ENCODE measurements at places on chromosomes 11 and 22.

- DNase-seq = peak; percentile 40
Observed at GRCh38 chr11:67118181-67118766, 789 bp upstream of the KDM2A start.

DNA sequence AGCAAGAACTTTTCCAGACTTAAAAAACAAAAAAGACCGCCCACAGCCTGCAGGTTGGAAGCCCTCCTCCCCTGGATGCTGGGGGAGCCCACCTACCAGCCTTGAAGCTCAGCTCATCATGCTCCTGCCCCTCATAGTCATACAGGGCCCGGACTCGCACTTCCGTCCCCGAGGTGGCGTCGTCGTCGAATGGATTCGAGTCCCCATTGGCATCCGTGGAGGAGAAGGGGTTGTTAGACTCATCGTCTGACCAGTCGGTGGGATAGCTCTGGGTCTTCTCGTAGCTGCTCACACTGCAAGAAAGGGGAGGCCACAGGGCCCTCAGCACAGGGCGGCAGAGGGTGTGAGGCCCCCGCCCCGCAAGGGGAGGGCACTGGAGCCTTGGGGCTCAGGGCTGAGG is 19.0 kb upstream of the ARFGAP3 start:
- DNase-seq = no peak

DNA sequence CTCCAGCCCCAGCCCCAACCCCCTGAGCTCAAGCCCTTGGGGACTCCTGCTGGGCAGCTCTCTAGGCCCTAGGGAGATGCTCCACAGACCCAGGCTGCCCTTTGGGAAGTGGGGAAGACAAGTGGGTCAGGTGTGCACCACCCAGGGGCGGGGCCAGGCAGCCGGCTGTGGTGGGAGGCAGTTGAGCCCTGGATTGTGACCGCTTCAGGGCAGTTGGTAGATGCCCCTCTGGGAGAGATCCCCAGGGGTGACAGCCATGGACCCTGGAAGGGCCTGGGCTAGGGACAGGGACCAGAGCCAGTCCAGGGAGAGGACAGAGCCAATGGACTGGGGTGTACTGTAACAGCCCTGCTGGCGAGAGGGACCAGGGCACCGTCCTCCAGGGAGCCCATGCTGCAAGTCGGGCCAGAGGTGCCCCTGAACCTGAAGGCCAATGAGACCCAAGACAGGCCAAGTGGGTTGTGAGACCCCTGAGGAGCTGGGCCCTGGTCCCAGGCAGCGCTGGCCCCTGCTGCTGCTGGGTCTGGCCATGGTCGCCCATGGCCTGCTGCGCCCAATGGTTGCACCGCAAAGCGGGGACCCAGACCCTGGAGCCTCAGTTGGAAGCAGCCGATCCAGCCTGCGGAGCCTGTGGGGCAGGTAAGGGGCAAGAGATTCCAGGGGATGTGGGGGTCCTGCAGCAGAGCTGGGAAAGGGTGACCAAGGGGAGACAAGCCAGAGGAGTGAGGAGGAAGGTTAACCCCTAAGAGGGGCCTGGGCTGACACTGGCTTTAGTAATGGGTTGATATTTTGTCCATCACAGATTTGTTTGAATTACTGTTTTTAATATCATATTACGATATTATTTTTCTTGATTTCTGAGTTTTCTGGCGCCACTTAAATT is at the start of gene IGLL5:
Gene IGLL5, plus strand, starts transcription at position 196 of the 883 bp plus-strand sequence. Its CDS starts 238 bp downstream, at position 434.
- no peak for DNase-seq

- DNase-seq = peak; percentile 72
Observed at GRCh38 chr11:94128746-94129511, at the start of gene PANX1. PANX1 (plus strand) TSS chr11:94128841; CDS start chr11:94129313, 472 bp downstream.

GRCh38 chr22:39623603-39624500 is 53.3 kb downstream of the CACNA1I start:
- DNase-seq = no peak

DNA sequence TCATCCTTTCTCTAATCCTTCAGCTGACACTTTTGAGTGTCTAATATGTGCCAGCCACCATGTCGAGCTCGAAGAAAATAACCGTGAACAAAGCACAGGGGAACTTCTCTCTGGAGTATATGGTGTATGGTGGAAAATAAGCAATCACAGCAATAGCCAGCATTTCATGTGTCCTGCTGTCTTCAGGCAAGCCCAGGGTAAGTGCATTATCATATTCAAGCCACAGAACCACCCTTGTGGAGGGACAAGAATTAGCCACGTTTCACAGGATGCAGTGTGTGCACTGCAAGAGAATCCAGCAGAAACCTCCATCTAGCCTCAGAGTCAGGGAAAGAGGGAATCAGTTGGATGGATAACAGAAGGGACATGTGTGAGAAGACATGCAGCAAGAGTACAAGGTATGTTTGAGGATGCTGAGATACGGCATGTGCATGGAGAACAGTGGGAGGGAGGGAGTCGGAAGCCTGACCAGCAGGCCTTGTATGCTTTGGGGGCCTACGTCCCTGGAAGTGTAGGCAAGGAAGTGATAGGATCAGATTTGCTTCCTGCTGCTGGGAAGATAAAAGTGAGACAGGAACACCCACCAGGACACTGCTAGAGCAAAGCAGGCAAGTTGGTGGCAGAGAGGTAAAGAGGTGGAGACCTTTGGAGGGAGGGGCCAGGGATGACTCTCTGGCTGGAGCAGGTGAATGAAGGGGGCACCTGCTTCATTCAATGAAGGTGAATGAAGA is 14.7 kb upstream of the GNAZ start:
- DNase-seq = no peak

- DNase-seq = no peak
Observed at GRCh38 chr11:92707665-92708064, 261.8 kb upstream of the MTNR1B start.

DNA sequence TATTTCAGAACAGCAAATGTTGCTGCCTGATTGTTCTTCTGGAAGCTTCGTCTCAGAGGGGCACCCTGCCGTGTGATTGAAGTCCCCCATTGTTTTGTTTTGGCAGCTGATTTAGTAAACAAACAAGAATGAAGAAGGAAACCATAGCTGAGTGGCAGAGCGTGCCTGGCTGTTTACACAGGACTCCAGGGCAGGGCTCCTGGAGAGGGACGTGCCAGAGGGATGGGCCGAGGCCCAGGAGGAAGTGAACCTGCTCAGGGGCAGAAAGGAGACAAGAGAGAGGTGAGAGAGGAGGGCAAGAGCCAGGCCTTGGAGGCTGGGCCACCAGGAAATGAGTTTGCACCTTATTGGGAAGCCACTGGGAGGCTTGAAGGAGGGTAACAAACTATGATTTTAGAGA is 85.5 kb upstream of the B3GAT1 start:
- DNase-seq = no peak

DNA sequence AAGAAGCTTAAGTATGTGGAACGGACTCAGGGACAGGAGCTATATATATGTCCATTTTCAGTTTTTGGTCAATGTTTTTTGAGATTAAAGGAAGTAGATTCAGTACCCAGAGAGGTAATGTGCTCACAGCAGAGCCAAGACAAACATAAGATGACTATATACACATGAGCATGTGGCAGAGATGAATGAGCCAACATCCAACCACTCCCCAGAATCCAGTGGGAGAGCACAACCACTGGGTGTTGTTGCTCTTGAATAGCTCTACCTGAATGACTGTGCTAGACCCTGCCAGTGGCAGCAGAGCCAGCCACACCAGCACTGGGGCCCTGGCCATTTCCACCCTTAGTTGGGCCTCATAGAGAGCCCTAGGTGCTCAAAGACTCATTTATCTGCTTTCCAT is 10.7 kb upstream of the SYTL2 start:
- DNase-seq = no peak

GRCh38 chr22:38114484-38115398 is 4.3 kb upstream of the BAIAP2L2 start:
- DNase-seq = peak; percentile 67

- DNase-seq = no peak
Observed at GRCh38 chr11:92829671-92830070, 139.8 kb upstream of the MTNR1B start.

- no peak for DNase-seq
Observed at GRCh38 chr22:26744892-26745808, 87.8 kb downstream of the MIAT start.

- no peak for DNase-seq
Observed at GRCh38 chr11:106276126-106276525, 198.7 kb downstream of the AASDHPPT start.

DNA sequence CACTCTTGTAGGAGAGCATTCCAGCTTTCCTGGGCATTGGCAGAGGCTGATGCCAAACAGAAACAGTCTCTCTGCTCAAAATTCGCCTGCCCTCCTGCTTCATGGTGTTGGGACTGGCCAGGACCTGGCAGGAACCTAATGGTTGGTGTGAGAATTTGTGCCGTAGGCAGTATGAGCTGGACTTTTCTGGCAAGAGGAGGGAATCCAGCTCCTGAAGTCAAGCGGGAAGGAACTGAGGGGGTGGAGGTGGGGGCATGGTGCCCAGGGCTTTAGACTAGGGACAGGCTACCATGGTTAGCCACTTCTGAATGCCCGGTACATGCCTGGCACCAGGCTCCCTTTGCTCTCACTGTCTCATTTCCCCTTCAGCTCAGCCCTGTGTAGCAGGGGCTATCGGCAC is 6.9 kb upstream of the TOMM22 start:
- DNase-seq = no peak

- peak; percentile 44 for DNase-seq
Observed at GRCh38 chr11:6693342-6694228, 10.4 kb upstream of the MRPL17 start.

- no peak for DNase-seq
Observed at GRCh38 chr22:50129121-50129736, 39.4 kb downstream of the MOV10L1 start.

DNA sequence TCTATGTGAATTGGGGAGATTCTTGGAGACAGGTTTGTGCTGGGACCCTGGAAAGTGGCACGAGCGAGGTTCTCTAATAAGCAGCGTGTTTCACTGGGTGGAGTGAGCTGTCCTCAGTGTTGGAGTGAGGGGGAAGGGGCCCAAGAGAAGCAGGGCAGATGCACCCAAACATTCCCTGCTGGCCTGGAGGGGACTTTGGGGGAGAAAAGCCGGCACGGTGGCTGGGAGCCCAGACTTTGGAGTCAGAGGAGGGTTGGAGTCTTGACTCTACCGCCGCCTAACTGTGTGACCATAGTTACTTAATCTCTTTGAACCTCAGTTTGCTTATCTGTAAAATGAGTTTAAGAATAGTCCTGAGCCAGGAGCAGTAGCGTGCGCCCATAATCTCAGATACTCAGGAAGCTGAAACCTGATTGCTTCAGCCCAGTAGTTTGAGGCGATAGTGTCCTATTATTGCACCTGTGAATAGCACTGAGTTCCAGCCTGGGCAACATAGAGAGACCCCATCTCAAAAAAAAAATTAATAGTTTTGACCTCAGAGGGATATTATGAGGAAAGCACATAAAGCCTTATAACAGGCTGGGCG is 614 bp downstream of the NR1H3 start:
- DNase-seq = no peak

DNA sequence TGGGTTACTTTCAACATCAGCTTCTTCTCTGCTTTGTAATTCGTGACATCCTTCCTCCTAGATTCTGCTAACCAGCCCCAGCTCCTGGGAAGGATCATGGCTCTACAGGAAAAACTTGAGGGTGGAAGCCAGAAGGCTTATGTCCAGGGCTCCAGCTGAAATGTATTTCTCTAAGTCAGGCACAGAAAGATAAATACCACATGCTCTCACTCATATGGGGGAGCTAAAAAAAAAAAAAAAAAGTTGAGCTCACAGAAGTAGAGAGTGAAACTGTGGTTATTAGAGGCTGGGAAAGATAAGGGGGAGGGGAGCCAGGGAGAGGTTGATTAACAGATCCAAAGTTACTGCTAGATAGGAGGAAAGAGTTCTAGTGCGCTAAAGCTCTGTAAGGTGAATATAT is 74.9 kb downstream of the DSCAML1 start:
- no peak for DNase-seq

DNA sequence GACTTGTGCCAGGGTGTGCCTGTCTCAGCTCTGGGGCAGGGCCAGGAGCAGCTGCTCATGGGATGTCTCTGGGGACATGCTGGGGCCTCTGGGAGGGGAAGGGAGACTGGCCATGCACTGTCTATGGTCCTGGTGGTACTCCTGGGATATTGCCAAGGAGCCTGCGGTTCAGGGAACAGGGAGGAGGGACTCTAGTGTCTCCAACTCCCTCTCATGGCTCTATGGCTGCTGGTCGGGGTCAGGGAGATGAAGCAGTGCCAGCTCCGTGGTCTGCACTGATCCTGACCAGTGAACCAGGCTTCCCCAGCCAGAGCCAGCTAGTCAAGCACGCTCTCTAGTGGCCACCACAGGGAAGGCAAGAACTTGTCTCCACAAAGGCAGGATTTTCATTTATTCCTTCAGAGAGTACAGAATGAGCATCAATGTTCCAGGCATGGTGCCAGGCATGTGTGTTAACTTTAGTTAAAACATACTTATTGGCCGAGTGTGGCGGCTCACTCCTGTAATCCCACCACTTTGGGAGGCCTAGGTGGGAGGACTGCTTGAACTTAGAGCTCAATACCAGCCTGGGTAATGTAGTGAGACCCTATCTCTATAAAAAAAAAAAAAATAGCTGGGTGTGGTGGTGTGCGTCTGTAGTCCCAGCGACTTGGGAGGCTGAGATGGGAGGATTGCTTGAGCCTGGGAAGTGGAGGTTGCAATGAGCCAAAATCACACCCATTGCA is 2.5 kb upstream of the BEST1 start:
- DNase-seq = peak; percentile 51

DNA sequence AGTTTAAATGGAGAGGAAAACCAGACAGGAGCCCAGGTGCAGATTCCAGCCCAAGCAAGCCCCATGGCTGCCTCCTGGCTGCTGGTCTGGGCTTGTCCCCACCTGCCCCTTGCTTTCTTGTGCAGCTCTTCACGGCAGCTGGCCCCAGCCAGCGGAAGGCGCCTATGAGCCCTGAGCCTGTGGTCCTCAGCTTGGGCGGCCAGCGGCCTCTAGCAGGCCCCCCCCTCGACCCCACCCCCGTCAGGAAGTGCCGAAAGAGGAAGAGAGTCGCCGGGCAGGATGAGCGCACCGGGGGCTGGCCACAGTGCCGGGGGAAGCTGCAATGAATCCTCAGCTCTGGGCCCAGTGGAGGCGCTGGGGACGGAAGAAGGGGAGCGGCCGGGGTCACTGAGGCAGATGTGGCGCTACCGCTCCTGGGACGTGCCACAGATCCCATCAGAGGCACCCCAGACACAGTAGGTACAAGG is 2.1 kb upstream of the DGKZ start:
- no peak for DNase-seq

GRCh38 chr11:79691445-79691844 is 250.6 kb upstream of the TENM4 start:
- DNase-seq = no peak

- DNase-seq = no peak
Observed at GRCh38 chr11:2665526-2666400, 34.0 kb downstream of the KCNQ1OT1 start.

DNA sequence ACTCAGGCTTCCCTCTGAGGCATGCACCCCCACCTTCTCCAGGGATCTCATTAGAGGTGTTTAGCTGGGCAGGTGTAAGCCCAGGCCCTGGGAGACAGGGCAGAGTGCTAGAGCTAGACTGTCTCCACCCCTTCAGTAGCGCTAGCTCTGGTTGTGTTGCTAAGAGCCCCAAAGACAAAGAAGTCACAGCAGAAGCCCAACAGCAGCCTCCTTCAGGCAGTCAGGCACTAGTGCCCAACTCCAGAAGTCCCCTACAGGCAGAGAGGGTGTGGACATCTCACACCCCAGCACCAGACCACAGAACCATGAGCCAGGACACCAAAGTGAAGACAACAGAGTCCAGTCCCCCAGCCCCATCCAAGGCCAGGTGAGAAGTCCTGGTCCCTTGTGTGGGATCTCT is at the start of gene CNGA4:
Gene CNGA4, plus strand, starts transcription at position 188 of the 400 bp plus-strand sequence. Its CDS starts 118 bp downstream, at position 306.
- no peak for DNase-seq

- no peak for DNase-seq
Observed at GRCh38 chr11:29448246-29448877, 568.5 kb downstream of the KCNA4 start.

Data from stimulated activated naive CD4-positive, alpha-beta T cell treated with Interleukin-2 at 50 U/mL for 16 hours (primary cell).